Choroid plexus epithelial cell (primary cell): ENCODE measurements at places on chromosomes 3 and 15.

DNA sequence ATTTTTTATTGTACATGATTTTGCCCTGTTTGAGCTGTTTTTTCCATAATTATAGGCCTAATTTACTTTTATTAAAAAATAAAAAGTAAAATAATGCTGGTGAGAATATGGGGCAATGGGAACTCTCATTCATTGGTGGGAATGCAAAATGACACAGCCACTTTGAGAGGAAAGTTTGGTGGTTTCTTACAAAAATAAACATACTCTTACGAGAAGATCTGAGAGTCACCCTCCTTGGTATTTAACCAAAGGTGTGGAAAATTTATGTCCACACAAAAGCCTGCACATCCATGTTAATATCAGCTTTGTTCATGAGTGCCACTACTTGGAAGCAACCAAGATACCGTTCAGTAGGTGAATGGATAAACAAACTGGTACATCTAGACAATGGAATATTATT, 9.8 kb downstream of the MUC13 start:
- DNase-seq, result no peak

DNA sequence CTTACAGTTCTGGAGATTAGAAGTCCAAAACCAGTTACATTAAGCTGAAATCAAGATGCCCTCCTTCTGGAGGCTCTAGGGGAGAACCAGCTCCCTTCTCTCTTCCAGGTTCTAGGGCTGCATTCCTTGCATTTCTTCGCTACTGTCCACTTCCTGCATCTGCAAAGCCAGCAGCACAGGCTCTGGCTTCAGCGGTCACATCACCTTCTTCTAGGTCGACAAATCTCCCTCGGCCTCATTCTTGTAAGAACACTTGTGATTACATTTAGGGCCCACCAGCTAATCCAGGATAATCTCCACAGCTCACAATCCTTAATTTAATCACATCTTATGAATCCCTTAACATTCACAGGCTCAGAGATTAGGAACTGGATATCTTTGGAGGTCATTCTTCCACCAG, 73.8 kb downstream of the MINAR1 start:
- peak; percentile 27 for DNase-seq

- DNase-seq, result peak; percentile 46
These were observed 51.7 kb upstream of the COL8A1 start for GRCh38 chr3:99586701-99587100.

DNA sequence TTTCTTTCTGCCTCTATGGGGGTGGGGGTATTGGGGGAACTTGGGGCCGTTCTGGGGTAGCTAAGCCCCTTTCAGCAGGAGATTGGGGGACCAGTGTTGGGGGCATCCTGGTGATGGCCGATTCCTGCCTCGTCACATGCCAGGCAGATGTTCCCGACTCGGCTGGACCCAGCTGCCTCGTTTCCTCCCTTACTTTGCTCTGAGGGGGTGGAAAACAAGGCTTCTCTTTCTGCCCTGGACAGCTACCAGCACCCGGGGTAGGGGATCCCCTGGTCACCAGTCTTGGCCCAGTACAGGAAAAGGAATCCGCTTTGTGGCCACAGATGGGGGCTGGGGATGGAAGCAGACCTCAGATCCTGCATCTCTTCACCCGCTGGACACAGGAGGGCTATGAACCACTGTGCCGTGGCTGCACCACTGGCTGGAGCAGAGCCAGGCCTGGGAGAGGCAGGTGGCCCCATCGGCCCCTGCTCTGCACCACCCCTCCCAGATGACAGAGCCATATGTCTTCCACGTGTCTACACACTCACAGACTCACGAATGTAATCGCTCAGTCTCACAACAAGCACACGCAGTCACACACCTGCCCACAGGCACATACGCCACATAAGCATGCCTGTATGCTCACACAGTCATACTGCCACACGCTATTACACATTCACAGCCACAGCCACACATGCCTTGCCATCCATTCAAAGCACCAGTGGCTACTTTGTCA, 12.4 kb downstream of the SNX33 start:
- no peak for DNase-seq
